ENCODE measurements at places on chromosomes 13 and 19.
A peak's percentile ranks its signal among the peaks of the same experiment; 100 is the strongest.

GRCh38 chr19:30387311-30388115 is 15.3 kb downstream of the ZNF536 start:
- DNase-seq: no peak

GRCh38 chr19:41352609-41353465 is 885 bp downstream of the TGFB1 start:
- peak; percentile 79 for DNase-seq

- DNase-seq: no peak
Observed at GRCh38 chr19:3110126-3110825, 16.1 kb downstream of the GNA11 start.

DNA sequence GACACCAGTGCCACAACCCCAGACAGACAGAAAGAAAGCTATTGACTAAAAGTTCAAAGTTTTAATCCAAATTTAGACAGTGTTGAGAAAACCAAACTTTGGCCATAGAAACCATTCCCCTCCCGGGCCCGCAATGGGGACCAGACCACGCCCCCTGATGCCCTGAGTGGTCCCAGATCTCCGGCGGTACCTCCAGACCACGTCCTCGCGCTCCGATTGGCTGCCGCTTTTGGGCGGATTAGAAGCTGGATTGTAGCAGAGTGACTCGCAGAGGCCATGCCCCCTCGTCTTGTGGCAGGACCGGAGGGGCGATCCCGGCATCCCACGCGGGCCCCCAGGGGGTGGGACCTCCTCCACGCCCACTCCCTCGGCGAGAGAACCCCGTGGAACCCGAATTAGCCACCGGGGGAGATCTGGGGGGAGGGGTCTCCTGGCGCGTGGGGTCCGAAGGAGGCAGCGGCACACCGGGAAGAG is 797 bp upstream of the HSD17B14 start:
- DNase-seq: no peak

DNA sequence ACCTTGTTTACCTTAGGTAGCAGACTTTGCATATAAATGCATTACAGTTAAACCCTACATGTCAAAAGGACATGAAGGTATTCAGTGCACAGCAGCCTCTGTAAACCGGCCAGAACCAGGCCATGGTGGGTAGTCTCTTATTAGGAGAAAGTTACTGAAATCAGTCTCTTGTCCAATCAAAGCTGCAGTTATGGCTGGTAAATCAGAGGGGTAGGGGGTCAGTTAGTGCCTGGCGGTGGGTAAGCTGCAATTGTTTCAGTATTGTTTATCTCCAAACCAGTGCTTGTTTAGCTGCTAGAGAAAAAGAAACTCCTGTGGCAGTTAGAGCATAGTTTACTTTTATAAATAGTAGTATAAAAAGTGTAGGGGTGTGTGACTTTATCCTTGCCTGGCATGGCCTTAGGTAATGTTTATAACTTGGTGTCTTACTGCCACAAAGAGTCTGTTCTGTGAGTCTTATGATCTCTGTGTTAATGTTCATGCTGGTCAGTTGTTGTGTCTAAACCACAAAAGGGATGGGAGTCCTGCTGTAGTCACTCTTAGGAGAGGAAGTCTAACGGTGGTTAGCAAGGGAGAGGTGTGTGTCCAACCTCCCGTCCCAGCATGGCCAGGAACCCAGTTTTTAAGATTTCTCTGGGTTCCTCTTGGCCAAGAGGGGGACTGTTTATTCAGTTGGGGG is 28.0 kb downstream of the CHST8 start:
- no peak for DNase-seq

DNA sequence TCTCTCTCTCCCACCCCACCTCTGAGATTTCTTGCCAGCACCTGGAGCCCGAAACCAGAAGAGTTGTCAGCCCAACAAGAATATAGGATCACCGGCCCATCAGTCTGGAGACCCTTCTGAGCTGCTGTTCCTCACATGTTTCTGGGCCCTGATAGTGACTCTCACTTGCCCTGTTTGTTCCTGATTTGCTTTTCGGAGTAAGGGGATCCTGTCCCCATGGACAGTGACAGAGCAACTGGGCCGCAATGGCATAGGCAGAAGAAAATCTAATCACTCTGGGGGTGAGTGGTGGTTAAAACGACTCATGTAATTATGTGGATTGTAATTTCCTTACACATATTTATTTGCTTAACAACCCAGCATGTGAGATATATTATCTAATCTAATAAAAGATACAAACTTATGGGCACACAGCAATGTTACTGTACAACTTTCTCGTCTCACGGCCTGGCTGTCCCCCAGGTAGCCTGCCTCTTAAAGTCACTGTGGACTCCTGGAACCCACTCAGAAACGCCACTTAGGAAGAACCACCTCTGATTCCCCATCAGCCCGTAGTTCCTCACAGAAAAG is 663 bp upstream of the SMAD9 start:
- DNase-seq: no peak

GRCh38 chr19:37997911-37998344 is 90.9 kb downstream of the SIPA1L3 start:
- peak; percentile 69 for DNase-seq

DNA sequence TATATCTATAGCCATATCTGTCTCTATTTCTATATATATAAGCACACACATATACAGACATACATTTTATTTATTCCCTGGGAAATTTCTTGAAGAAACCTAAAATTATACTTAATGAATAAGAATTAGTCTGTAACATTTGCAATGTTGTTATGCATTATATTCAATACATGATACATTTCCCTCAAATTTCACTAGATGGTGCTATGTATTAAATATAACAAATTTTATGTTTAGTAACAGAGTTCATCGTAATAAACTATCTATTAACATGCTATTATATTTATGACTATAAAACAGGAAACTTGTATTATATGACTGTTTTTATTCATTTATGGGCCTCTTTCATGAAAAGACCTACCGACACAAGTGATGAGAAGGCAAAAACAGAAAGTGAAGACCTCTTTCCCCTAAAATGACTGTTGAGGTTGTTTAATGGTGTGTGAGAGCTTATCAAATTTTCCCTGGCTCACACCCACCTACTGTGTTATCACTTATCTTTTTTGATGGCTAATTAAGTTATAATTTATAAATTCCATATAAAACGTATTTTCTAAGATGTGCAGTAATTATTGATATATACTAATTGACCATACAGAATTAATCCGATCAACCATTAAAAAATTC is 881.9 kb downstream of the SLITRK6 start:
- DNase-seq: peak; percentile 22

- no peak for DNase-seq
Observed at GRCh38 chr13:50921706-50922105, 12.1 kb downstream of the RNASEH2B start.

DNA sequence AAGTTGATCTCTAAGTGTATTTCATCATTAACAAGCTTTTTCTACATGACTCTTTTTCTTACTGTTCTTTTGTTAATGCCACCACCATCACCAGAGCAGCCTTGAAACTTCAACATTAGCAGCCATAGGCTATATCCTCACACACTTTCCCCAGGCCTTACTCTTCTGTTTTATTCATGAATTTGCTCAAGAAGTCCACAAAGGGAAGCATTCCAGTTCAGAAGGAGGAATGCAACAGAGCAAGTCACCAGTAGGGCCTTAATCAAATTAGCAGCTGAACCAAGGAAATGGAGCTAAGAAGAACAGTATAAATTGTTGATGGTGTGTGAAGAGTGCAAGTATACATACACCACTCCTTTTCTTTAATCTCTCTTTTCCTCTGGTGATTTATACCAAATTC is 223.1 kb downstream of the NBEA start:
- DNase-seq: no peak

GRCh38 chr13:114015969-114016295 is 42.1 kb upstream of the C13orf46 start:
- no peak for DNase-seq
